C1 segment of cervical spinal cord (tissue), 14 donors: ENCODE measurements at places on chromosomes 2 and 18.

DNA sequence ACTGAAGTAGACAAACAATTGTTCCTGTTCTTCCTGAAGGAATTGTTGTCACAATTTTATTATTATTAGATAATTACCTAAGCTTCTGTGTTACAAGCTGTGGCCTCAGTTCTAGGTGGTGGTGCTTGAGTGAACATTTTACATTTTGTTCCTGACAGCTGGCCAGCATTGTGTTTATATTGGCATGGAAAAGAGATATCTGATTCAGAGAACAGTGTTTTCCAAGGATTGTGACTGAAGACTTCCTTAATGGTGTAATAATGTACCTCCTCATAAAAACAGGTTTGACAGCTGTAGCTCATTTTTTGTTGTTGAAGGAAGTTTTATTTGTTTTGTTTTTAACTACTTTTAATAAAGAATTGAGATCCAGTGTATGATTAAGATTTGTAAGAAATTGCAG is 95.2 kb downstream of the EPB41L5 start:
- DNase-seq = no peak

DNA sequence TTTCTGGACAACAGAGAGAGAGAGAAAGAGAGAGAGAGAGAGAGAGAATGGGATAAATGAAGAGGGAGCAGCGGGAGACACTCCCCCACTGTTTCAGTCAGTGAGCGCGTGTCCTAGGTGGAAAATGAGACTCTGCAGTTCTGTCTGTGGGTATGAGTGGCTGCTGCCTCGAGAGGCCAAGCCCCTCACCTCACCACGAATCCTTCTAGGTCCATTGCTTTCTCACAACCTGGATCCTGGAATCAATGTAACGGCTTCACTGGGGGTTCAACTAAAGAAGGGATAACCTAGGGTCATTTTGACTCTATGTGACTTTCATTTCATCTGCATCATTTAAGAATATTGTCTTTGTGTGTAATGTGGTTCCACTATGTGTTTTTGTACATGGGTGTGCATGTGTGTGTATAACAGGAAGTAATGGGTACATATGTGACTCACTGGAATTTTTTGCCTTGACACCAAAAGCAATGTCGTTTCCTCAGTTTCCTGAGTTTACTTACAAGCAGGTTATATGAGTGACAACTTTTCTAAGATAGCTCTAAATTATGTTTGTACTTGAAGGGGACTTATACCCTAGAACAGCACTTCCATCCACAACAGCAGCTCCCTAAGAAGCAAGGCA is 221.4 kb upstream of the TRIB2 start:
- no peak for DNase-seq

DNA sequence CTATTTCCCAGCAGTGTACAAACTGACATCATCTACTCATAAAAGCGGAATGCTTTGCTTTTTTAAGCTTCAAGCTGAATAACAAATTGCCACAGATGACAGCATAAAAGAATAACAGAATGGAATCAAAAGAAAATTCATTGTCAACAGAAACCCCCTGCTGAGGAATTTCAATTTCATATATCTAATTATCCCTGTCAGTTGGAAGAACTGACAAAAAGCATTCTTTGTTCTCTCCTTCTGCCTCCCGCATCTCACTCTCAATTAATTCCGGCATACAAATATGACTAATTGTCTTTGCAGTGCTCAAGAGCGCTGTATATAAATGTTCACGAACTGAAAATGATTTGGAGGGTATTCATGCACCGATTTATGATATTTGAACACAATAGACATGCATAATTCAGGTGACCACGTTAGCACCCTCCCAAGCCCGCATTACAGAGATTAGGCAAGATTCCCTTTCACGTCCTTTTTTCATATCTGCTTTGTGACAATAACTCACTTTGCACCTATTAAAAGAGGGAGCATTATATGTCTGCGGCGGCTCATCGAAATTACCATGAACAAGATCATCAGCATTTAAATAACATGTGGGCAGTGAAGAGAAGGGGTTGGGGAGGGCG is 277.7 kb upstream of the SALL3 start:
- no peak for DNase-seq

DNA sequence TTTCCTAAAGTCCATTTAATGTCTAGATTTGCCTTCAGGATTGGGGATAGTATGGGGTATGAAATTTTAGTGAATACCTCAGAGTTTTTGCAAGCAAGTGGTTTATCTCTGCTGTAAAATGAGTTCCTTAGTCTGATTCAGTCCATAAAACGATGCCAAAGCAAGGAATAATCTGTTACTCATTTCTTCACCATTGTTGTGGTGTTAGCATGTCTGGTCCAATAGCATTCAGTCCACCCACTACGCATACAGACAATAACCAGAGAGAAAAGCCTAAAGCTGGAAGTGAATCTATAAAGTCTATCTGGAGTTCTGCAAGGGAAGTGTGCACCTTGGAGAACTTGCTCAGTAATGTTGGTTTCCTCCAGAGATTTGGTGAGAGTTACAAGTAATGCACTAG is 12.9 kb upstream of the DPP4 start:
- no peak for DNase-seq

DNA sequence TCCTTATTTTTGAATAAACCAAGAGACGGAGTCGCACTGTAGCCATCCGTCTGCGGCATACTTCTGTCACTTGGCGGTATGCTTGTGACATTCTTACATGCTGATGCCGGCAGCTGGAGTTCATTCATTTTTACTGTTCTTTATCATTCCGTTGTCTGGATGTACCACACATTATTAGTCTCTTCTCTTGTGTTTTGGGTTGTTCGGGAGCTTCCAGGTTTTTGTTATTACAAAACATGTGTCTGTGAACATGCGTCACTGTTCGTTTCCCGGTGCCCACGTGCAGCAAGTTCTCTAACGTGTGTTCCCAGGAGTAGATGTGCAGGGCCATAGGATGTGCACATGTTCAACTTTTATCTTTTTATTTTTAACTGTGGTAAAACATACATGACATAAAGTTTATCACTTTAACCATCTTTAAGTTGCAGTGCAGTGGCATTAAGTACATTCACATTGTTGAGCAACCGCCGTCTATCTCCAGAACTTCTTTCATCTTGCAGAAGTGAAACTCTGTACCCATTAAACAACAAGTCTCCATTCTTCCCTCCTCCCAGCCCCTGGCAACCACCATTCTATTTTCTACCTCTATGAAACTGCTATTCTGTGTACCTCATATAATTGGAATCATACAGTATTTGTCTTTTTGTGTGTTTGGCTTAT is 40.1 kb downstream of the MTCL1 start:
- DNase-seq = no peak

DNA sequence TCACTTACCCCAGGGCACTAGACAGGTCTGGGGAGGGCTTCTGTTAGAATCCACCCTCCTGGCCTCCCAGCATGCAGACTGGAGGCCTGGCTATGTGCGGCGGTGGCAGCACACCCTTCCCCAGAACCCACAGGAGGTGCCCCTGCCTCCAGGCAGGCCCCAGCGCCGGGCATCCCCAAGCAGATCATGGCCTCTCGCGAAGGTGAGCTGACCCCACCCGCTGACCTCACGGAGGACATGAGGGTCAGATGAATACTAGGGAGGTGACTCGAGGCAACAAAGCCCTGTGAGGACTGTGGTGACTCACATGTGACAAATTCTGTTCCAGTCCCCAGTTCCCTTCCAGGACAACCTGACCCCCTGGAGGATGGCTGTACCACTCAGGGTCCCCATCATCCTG is 1.9 kb downstream of the MAB21L4 start:
- no peak for DNase-seq

DNA sequence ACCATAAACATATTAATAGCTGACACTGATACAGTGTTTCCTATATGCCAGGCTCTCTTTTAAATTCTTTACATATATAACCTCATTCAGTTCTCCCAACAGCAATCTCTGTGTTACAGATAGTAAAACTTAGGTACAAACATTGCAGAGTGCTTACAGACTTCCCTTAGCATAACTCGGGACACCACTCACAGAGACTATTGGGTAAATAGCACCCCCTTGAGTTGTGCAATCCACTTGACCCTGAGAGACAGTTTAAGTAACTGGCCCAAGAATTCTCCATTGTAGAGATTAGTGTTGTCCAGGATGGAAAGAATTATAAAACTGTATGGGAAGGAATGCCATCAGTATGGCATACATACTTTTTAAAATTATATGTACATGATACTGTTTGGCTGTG is 110.1 kb downstream of the POLE4 start:
- no peak for DNase-seq

GRCh38 chr2:127623388-127624319 is 22.3 kb upstream of the GPR17 start:
- no peak for DNase-seq

DNA sequence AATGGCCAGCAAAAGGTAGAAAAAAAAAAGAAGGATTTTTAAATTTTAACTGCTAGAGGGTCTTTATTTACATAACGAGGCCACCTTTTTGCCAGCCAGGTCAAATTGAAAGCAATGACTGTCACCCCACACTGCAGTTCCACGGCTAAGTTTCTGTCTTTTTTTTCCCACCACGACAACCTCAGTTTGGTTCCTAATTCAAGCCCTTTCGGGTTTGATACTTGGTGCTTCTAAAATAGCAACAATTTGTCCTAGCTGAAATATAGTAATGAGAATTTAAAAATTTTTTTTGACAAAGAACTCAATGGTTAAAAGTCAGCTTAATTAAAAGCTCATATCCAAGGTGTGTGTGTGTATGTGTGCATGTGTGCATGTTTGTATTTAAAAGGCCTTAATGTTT is 16.4 kb upstream of the NMS start:
- DNase-seq = no peak

GRCh38 chr2:230774348-230774951 is 61.8 kb downstream of the CAB39 start:
- DNase-seq = no peak

DNA sequence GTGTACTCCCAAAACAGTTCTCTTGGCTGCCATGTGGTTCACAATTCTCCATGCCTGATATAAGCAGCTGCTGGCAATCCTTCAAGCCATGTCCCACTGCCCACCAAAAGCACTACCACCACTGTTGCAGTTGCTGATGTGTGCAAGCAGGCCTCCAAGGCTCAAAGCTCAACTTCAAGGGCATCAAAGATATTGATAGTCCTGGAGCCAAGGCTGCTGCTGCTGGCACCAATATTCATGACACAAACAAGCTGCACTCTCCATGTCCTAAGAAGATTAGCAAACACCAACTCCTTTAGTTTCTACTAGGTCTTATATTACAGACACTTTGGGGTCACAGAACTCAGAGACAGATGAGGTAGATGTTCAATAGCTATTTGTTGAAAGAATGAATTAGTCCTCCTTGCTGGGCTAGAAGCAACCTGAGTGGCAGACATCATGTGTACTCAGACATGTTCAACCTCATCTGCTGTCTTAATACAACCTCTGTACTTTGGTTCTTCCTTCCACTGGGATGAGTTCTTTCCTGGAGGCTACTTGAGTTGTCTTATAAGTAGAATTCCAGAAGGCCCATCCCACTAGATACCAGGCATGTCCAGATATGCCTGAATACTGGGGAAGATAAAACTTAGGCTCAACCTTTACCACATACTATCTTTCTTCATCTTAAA is 104.5 kb upstream of the UGP2 start:
- no peak for DNase-seq
